ENCODE measurements at places on chromosomes 2 and 18.

DNA sequence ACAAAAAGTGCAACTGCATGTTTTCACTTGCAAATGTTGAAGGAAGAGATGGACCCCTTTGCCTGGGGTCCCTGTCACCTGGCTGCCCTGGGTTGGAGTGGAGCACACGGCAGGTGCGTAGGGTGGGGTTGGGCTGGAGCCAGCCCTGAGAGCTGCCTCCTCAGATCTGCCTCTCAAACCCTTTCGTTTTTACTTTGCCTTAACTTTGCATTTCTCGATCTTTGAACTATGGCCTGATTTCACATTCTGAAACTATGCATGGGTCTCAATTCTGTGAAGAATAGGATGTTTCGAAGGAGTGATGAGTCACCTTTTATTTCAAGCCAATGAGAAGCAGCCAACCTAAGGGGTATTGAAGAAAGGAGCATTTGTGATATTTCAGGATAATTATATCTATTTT, 132.8 kb downstream of the ACOXL start:
- DNase-seq: no peak
- H3K27ac ChIP-seq: no peak overlapping the region
- no peak overlapping the region for H3K4me3 ChIP-seq

- DNase-seq: no peak
- peaks cover 6% of the 10 kb centered on the region for H3K4me1 ChIP-seq
- no peak overlapping the region for H3K27ac ChIP-seq
- H3K27me3 ChIP-seq: no peaks in the 10 kb centered on the region
Measured at GRCh38 chr18:55579501-55580270, 8.3 kb downstream of the TCF4 start.

- H3K27ac ChIP-seq: no peak overlapping the region
- H3K36me3 ChIP-seq: no peaks in the 10 kb centered on the region
- peak; percentile 14 for DNase-seq
Measured at GRCh38 chr2:185291035-185291647, 447.5 kb upstream of the FSIP2 start.

DNA sequence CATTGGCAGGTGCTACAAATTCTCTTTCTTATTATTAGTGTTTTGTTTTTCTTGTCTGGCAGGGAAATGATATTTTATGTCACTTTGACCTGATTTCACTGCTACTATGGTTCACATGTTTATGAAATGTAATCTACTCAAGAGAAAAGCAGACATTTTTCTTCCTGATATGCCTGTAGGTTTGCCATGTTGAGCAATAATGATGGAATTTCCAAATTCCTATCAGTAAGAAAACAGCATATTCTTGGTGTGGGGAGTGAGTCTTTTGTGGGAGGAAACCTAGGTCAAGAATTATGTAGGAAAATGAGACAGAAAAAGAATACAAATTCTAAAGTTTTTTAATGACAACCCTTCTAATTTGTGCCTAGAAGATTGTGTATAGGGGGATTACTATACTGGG, 356.4 kb downstream of the SLC4A3 start:
- DNase-seq: no peak
- no peaks in the 10 kb centered on the region for H3K36me3 ChIP-seq
- no peaks in the 10 kb centered on the region for H3K27me3 ChIP-seq
- H3K27ac ChIP-seq: no peak overlapping the region

DNA sequence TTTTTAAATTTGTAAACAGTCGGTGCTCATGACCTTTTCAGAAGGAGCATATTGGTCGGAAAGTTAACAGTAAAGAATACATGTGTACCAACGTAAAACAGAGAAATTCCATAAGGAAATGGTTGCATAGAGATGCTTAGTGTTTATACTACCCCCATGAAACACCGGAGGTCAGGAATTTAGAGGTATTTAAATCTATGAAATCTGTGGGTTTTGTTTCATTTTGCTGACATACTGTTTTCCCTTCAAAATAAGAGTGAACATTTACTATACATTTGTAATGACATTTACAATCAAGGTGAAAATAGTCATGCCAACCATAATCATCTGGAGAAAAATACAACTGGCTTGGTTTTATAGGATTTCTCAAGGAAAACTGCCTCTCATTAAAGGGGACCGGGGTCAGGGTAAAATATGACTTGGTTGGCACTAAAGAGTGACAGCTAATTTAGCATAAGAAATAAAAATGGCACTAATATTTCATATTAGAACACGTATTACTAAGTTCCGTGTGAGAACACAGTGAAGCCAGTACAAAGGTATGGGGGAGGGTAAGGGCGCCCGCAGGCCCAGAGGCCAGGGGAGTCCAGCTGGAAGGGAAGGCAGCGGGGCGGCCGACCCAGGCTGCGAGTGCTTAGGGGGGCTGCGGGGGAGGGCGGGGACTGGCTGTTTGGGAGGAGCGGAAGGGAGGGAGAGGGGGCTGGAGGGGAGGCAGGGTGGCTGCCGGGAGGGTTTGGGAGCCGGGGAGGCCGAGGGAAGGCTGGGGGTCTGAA, 1.1 kb upstream of the RNU4ATAC start:
- no peaks in the 10 kb centered on the region for H3K36me3 ChIP-seq
- peak; percentile 78 for DNase-seq
- H3K27ac ChIP-seq: peak overlapping the region; percentile 99
- H3K27me3 ChIP-seq: no peaks in the 10 kb centered on the region
- H3K4me3 ChIP-seq: peak overlapping the region; percentile 85
- H3K4me1 ChIP-seq: peaks cover 38% of the 10 kb centered on the region

DNA sequence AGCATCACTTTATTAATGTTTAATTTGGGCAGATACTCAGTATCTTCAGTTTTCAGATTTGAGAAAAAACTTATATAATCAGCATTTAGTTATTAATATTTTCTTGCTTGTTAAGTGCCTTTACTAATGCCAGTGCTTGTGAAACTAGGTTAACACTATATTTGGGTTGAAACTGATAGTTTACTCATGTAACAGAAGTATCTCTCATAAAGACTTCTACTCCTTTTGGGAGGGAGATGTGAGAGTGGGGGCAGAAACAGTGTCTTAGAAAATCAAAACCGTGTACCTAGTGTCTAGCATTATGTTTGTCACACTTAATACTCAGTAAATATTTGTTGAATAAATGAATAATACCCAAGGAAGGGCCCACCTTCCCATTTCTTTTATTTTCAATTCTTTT, 129.5 kb downstream of the MSTN start:
- H3K27me3 ChIP-seq: no peaks in the 10 kb centered on the region
- H3K4me3 ChIP-seq: no peak overlapping the region
- no peak overlapping the region for H3K27ac ChIP-seq
- H3K36me3 ChIP-seq: no peaks in the 10 kb centered on the region

GRCh38 chr2:132691556-132691955, 21.6 kb upstream of the LYPD1 start:
- no peak overlapping the region for H3K4me3 ChIP-seq
- DNase-seq: no peak
- no peak overlapping the region for H3K27ac ChIP-seq
- peaks cover 42% of the 10 kb centered on the region for H3K36me3 ChIP-seq
- no peaks in the 10 kb centered on the region for H3K4me1 ChIP-seq
- H3K27me3 ChIP-seq: no peaks in the 10 kb centered on the region

DNA sequence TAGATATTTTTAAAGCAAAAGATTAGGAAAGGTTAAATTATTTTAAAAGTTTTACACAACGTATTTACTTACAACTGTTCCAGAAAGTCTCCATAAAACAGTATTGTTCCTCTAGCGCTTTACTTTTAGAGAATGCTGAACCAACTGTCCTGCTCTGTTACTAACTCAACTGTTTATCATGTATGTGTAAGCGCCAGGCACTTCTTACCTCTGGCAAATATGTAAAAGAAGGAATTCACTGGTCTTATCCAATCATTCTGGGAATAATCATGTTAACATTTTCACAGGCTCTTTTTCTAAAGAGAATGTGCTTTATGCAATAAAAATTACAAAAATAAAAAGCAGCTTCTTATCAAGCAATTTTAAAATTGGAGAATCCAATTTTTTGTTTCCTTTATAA, 68.0 kb downstream of the COBLL1 start:
- H3K27me3 ChIP-seq: no peaks in the 10 kb centered on the region
- H3K27ac ChIP-seq: no peak overlapping the region
- no peaks in the 10 kb centered on the region for H3K36me3 ChIP-seq
- no peak for DNase-seq
